PC-9 (cell line): ENCODE measurements at places on chromosomes 4 and X. TPM values are rescaled to one million over a fixed set of nuclear protein-coding genes. Genes with fewer than 3 reads are reported as not detected.

DNA sequence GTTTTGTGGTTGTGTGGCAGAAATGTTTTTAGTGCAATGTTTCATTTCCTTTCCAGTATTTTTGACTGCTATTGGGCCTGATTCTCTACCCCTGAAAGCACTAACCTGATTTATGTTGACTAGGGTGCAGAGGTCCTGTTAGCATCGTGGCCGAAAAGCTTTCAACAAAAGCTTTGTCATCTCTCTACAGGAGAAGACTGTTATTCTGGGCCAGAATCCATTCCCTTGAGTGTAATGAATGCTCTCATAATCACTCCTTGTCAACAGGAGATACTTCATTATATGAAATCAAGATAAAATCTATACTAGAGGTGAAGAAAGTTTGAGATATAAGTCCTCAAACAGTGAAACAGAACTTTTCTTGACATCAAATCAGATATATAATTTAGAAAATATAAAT, 195.5 kb downstream of the ZNF330 start:
- H3K27ac ChIP-seq: no peak overlapping the region
- H3K36me3 ChIP-seq: no peaks in the 10 kb centered on the region
- H3K27me3 ChIP-seq: no peaks in the 10 kb centered on the region
- no peaks in the 10 kb centered on the region for H3K4me1 ChIP-seq
- H3K4me3 ChIP-seq: no peak overlapping the region

Gene CYSLTR1
- total RNA-seq: not detected in 2 replicates

DNA sequence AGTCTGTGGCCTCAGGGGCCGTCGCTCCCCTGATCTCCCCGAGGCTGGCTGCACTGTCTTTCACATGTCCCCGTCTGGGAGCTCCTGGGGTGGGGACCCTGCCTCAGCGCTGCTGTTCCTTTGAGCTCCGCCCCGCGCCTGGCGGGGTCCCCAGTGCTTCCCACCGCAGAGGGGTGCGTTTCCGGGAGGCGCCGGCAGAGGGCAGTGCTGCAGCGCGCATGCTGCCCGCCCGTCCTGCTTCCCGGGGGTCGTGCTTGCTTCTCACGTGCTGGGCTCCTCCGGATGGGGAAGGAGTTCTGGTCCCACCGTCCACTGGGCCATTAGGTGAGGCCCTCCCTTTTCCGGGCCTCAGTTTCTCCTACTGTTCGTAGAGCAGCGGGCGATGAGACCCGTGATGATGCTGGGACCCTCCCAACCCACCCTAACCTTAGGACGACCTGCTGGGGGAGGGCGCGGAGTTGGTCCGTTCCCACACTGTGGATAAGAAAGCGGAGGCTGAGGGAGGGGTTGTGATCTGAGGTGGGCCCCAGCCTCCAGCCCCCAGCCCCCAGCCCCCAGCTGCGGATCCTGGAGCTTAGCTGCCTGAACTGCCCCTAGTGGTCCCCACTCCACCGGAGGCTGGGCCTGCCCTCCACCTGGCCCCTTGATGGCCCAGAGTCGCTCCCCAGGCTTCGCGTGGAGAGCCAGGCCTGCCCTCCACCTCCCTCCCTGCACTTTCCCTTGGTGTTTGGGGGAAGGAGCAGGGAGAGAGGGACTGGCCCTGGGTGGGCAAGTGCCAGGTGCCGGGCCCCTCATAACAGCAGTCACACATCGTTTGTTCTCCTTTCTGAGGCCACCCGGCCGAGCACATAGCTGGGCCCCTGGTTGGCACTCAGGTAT, 15.3 kb downstream of the CPZ start:
- no peak overlapping the region for H3K4me3 ChIP-seq
- DNase-seq: no peak
- H3K27ac ChIP-seq: no peak overlapping the region
- no peaks in the 10 kb centered on the region for H3K36me3 ChIP-seq
- no peaks in the 10 kb centered on the region for H3K4me1 ChIP-seq
- H3K27me3 ChIP-seq: no peaks in the 10 kb centered on the region

DNA sequence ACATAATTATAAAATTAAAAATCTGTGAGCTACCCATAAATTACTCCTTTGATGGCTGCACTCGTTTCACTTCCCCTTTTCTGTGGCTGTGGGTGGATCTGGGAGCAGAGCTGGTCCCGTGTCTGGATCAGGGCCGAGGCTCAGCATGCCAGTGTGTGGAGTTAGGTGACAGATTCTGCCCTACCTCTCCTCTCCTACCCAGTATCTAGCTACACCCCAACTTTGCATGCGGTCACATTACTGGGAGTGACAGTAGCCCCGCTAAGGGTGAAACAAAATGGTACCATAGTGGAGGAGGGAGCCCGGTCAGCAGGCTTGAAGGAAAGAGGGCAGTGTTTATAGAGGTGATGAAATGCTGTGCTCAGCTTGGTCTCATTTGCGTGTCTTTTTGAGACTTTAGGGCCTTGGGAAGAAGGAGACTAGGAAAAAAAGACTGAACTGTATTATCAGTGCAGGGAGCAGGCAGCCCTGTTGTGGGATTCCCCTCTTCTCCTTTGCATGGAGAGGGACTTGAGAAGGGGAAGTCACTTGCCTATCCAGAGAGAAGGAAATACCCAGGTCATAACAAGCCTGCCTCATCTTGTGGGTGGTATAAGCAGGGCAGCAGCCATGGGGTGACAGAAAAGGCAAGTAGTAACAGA, 48.4 kb downstream of the ARHGAP10 start:
- peaks cover 34% of the 10 kb centered on the region for H3K4me1 ChIP-seq
- DNase-seq: no peak
- no peaks in the 10 kb centered on the region for H3K27me3 ChIP-seq
- no peak overlapping the region for H3K4me3 ChIP-seq
- no peaks in the 10 kb centered on the region; the same call in 1 of the 2 replicates for H3K36me3 ChIP-seq

DNA sequence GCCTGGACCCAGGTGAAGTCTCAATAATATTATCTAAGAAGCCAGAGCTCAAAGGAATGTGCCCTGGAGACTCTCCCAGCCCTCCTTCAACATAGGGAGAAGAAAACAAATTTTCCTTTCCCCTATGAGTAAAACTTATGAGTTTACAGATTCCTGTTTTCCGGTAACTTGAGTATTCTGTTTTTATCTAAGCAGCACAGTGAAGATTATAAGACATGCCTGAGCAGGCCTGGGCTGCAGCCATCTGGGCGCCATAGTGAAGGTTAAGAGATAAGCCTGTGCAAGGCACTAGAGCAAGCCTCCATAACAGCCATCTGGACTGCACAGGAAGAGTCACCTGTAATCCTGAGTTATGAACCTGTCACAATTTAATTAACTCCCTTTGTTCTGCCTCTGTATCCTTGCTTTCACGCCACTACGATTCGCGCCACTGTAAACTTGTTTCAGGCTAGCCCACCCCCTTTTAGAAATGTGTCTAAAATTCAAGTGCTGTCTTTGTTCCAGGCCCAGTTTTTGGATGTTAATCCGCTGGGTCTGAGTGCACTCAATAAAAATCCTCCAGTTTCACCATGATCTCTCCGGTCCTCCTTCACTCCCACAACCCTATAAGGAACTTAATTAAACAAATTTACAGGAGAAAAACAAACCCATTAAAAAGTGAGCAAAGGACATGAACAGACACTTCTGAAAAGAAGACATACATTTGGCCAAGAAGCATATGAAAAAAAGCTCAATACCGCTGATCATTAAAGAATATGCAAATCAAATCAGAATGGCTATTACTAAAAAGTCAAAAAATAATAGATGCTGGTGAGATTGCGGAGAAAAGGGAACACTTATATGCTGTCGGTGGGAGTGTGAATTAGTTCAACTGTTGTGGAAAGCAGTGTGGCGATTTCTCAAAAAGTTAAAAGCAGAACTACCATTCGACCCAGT, 189.5 kb downstream of the APBB2 start:
- H3K4me3 ChIP-seq: no peak overlapping the region
- DNase-seq: no peak
- no peaks in the 10 kb centered on the region for H3K36me3 ChIP-seq
- no peak overlapping the region for H3K27ac ChIP-seq
